ENCODE measurements at places on chromosomes 1 and 21.

GRCh38 chr1:205318231-205318991 is 3.1 kb downstream of the NUAK2 start:
- H3K4me3 ChIP-seq, result peak overlapping the region; percentile 85
- H3K36me3 ChIP-seq, result no peaks in the 10 kb centered on the region

- no peaks in the 10 kb centered on the region for H3K36me3 ChIP-seq
- no peak for DNase-seq
- H3K27ac ChIP-seq, result no peak overlapping the region
- H3K27me3 ChIP-seq, result no peaks in the 10 kb centered on the region
- H3K4me1 ChIP-seq, result peaks cover 14% of the 10 kb centered on the region
Measured at GRCh38 chr1:202291001-202291400, 50.7 kb downstream of the UBE2T start.

GRCh38 chr21:22795091-22795490 is 1796.9 kb downstream of the NCAM2 start:
- H3K36me3 ChIP-seq, result no peaks in the 10 kb centered on the region
- H3K27ac ChIP-seq, result no peak overlapping the region
- no peaks in the 10 kb centered on the region for H3K4me1 ChIP-seq
- H3K27me3 ChIP-seq, result no peaks in the 10 kb centered on the region
- no peak overlapping the region for H3K4me3 ChIP-seq

DNA sequence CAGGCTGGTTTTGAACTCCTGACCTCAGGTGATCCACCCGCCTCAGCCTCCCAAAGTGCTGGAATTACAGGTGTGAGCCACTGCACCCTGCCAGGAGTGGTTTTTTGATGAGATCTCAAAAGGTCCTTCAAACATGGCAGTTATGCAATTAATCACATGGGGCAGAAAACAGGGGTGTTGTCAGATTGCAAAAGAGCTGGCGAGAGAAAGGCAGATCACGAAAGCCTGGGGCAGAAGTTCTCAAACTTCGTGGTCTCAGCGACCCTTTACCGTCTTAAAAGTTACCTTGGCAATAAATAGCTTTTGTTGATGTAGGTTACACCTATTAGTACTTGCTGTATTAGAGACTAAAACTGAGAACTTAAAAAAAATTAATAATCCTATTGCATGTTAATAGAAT is 16.1 kb downstream of the CNR2 start:
- H3K27ac ChIP-seq, result no peak overlapping the region
- DNase-seq, result no peak
- H3K4me1 ChIP-seq, result no peaks in the 10 kb centered on the region
- no peaks in the 10 kb centered on the region for H3K36me3 ChIP-seq
- H3K4me3 ChIP-seq, result no peak overlapping the region

- no peaks in the 10 kb centered on the region for H3K27me3 ChIP-seq
- H3K4me1 ChIP-seq, result peaks cover 30% of the 10 kb centered on the region
- peak overlapping the region; percentile 92 for H3K4me3 ChIP-seq
- H3K36me3 ChIP-seq, result peaks cover 37% of the 10 kb centered on the region
Measured at GRCh38 chr1:20660847-20661206, 342 bp downstream of the DDOST start.

- H3K4me1 ChIP-seq, result peaks cover 20% of the 10 kb centered on the region
- no peaks in the 10 kb centered on the region for H3K27me3 ChIP-seq
- H3K4me3 ChIP-seq, result no peak overlapping the region
Measured at GRCh38 chr21:34822942-34823341, 154.1 kb downstream of the CLIC6 start.

GRCh38 chr1:233242827-233243483 is 52.6 kb downstream of the PCNX2 start:
- H3K27me3 ChIP-seq, result no peaks in the 10 kb centered on the region
- H3K36me3 ChIP-seq, result no peaks in the 10 kb centered on the region
- no peak overlapping the region for H3K27ac ChIP-seq
- no peak overlapping the region for H3K4me3 ChIP-seq
- H3K4me1 ChIP-seq, result no peaks in the 10 kb centered on the region

DNA sequence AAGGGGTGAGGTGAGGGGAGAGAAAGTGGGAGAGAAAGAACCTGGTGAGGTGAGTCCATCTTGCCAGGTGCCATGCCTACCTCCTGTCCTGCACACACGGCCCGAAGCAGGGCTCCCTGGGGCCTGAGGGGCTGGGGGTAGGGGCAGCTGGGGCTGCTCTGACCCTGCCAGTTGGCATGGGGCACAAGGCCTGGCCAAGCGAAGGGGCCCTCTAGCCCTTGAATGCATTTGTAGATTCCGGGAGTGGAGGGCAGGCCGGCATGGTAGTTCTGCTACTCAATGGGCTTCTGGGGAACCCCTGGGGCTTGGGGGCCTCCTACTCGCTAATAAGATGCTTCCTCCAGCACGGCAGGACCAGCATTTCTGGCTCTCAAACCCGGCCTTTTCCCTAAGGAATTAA is 3.6 kb upstream of the PRDM16 start:
- H3K36me3 ChIP-seq, result no peaks in the 10 kb centered on the region
- H3K27ac ChIP-seq, result no peak overlapping the region
- no peak for DNase-seq
- H3K4me3 ChIP-seq, result no peak overlapping the region
- no peaks in the 10 kb centered on the region for H3K27me3 ChIP-seq

- no peaks in the 10 kb centered on the region for H3K4me1 ChIP-seq
- DNase-seq, result no peak
- H3K4me3 ChIP-seq, result no peak overlapping the region
- H3K27me3 ChIP-seq, result no peaks in the 10 kb centered on the region
Measured at GRCh38 chr1:78304341-78304740, 186.4 kb upstream of the PTGFR start.

GRCh38 chr1:201229771-201230635 is 39.4 kb downstream of the IGFN1 start:
- H3K27ac ChIP-seq, result no peak overlapping the region
- no peak overlapping the region for H3K4me3 ChIP-seq
- DNase-seq, result no peak

DNA sequence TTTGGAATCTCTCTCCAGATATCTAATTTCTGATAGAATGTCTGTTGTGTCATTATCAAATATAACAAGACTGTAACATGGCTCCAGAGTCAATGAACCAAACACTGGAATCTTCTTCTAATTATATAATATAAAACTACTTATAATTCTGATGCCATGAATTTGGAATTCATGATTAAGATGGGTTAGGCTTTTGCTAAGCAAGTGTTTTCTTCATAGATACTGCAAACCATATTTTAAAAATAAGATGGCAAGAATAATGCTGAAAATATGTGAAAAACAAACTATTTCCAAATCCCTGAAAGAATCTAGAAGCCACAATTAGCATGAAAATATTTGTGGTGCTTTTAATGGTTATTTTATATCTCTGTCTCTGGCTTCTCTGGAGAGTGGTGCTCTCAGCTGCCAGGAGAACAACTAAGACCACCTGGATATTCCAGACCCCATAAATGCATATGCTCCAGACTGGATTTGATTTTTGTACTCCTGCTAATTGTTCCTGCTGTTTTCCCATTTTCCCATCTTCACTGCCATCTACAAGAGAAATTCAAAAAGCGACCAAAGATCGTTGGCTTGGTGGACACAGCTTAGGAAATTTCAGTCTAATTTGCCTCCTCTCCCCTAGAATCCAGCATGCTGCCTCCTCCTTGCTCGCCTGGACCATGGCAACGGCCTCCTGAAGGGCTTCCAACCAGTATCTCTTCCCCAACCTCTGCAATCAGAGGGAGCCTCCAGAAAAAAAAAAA is 418.9 kb downstream of the SETD4 start:
- H3K4me1 ChIP-seq, result no peaks in the 10 kb centered on the region
- no peaks in the 10 kb centered on the region for H3K36me3 ChIP-seq
- peaks cover 17% of the 10 kb centered on the region for H3K27me3 ChIP-seq
- DNase-seq, result no peak

- no peak overlapping the region for H3K4me3 ChIP-seq
- no peak for DNase-seq
- H3K4me1 ChIP-seq, result no peaks in the 10 kb centered on the region
Measured at GRCh38 chr1:193926956-193927355, 740.5 kb upstream of the B3GALT2 start.

DNA sequence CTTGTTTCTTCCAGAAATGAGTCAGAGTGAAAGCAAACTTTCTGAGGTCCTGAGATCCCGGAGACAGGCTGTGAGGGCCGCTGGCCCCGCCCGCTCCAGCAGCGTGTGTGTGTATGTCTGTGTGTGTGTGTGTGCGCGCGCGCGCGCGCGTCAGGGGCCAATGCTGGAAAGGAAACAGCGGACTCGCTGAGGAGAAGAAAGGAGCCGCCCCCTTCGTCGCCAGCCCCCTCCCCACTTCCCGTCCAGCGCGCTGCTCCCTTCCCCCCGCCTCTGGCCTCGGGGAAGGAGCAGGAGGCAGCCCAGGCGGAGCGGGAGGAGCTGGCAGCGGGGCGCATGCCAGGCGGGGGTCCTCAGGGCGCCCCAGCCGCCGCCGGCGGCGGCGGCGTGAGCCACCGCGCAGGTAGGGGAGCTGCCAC is at the start of gene DISC1:
Gene DISC1 (plus strand): TSS at position 256 of the 416 bp plus-strand sequence. CDS start 78 bp downstream, at position 334.
- H3K4me1 ChIP-seq, result no peaks in the 10 kb centered on the region
- DNase-seq, result peak; percentile 88
- H3K27me3 ChIP-seq, result peaks cover 1% of the 10 kb centered on the region
- H3K36me3 ChIP-seq, result no peaks in the 10 kb centered on the region

DNA sequence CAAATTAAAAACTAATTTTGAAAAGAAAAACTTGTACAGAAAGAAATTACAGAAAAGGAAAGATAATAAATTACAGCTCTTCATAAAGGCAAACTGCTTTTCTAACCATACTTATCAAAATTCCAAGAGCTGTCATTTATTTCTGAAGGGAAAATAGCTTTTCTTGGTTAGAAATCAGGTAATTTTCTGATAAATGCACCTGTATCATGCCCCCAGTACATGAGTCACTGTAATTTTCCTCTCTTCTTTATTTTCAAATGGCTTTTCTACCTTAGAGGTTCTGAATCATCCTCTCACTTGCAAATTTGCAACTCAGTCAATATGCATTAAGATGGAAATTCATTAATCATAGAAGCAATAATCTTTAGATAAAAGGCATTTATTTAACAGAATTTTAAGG is 100.1 kb downstream of the SLC35F3 start:
- no peak overlapping the region for H3K4me3 ChIP-seq
- no peaks in the 10 kb centered on the region for H3K4me1 ChIP-seq
- H3K36me3 ChIP-seq, result no peaks in the 10 kb centered on the region
- DNase-seq, result no peak
- no peak overlapping the region for H3K27ac ChIP-seq

DNA sequence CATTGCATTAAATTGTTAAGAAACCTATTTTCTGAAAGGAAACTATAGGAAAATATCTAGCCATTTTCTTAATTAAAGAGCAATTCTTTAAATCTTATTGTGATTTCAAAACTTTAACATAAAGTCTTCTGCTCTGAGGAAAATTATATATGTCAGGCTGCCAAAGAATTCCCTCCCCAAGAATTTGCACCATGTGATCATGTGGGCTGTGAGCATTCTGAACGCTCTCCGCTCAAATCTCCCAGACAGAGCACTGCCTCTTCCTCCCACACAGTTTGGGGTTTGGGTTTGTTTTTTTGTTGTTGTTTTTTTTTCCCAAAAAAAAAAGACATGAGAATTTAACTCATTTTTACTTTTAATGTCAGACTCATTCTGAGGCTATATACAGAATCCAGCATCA is 155.9 kb upstream of the PALMD start:
- H3K4me3 ChIP-seq, result no peak overlapping the region
- no peaks in the 10 kb centered on the region for H3K27me3 ChIP-seq
- no peaks in the 10 kb centered on the region for H3K36me3 ChIP-seq
- H3K4me1 ChIP-seq, result no peaks in the 10 kb centered on the region
- H3K27ac ChIP-seq, result no peak overlapping the region

DNA sequence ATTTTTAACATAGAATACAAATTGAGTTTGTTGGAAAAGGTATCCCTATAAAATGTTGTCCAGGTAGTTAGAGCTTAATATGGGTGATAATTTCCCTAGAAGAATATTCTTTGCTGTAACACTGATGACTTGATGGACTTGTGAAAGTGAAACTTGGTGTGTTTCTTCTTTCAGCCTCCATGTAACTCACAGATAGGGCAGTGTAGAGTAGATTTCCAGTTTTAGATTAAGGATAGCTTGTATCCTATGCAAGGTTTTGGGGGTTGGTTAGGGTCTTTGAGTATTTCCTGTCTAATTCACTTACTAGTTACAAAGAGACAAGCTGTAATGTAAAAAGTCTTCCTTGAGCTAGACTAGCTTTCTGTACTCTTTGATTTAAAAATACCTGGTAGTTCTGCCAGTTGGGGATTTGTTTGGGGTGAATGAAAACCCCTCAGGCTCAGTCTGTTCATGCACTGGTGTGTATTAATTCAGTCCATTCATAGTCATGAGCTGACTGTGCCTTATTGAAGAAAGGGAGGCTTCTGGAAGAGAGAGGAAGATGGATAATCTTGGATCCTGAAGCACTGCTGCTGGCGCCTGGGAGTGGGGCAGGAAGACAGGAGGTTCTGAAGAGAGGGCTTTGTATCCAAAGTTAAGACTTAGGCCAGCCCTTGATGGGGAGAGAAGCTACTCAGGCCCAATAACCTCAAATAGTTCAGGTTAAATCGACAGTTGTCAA is 83.6 kb downstream of the CAMTA1 start:
- peaks cover 13% of the 10 kb centered on the region for H3K4me1 ChIP-seq
- H3K27me3 ChIP-seq, result no peaks in the 10 kb centered on the region
- no peak for DNase-seq
- H3K4me3 ChIP-seq, result no peak overlapping the region
- no peak overlapping the region for H3K27ac ChIP-seq

DNA sequence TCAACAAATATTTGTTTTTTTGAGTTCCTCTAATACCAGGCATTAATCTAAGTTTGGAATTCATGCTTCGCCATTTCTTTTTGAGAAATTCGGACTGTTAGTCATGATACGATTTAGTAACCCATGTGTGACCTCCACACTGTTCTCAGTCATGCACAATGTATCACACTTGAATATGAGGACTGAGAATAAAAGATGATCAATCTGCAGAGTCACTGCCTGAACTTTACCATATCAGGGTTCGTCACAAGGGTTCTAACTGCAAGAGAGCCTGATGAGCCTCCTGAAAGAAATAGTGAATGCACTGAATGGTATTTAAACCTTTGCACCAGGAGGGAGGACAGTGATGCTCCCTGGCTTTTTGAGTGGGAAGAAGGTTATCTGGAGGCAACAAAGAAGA is 10.9 kb upstream of the FASLG start:
- DNase-seq, result no peak
- no peaks in the 10 kb centered on the region for H3K27me3 ChIP-seq
- no peak overlapping the region for H3K27ac ChIP-seq
- no peak overlapping the region for H3K4me3 ChIP-seq

GRCh38 chr1:193727850-193728249 is 541.4 kb upstream of the B3GALT2 start:
- H3K27me3 ChIP-seq, result no peaks in the 10 kb centered on the region
- no peak for DNase-seq
- no peaks in the 10 kb centered on the region for H3K4me1 ChIP-seq
- no peak overlapping the region for H3K27ac ChIP-seq
- H3K4me3 ChIP-seq, result no peak overlapping the region

- no peak for DNase-seq
- H3K27ac ChIP-seq, result no peak overlapping the region
- H3K27me3 ChIP-seq, result peaks cover under 1% of the 10 kb centered on the region
Measured at GRCh38 chr1:204945565-204945977, 74.9 kb downstream of the NFASC start.

- H3K27me3 ChIP-seq, result no peaks in the 10 kb centered on the region
- H3K27ac ChIP-seq, result peak overlapping the region; percentile 88
- H3K36me3 ChIP-seq, result peaks cover 3% of the 10 kb centered on the region
- peak overlapping the region; percentile 20 for H3K4me3 ChIP-seq
- DNase-seq, result no peak
Measured at GRCh38 chr1:184507165-184507564, 120.3 kb downstream of the C1orf21 start.
